Heart left ventricle (tissue), 16 donors: ENCODE measurements at places on chromosomes 11 and 22. TPM values are rescaled to one million over a fixed set of nuclear protein-coding genes. Genes with fewer than 3 reads are reported as not detected.

LRRC10B gene
- total RNA-seq: 4.2 TPM

PARVA gene
- total RNA-seq: 42.1 TPM

CACNA1I gene
- total RNA-seq: not detected

MS4A15 gene
- not detected for total RNA-seq

KRTAP5-10 gene
- not detected for total RNA-seq

LGALS12 gene
- total RNA-seq: not detected

OR51B2 gene
- not detected for total RNA-seq

MS4A12 gene
- total RNA-seq: not detected

CBLIF gene
- total RNA-seq: not detected
